Stimulated activated CD4-positive, alpha-beta T cell treated with anti-CD3 and anti-CD28 coated beads, Interleukin-1b, Interleukin-23, amount 100 ng/mL, for 1 hour (primary cell): ENCODE measurements at places on chromosomes 2 and 18.

GRCh38 chr2:201204655-201205514 lies 21.9 kb downstream of the CASP10 start:
- no peak for DNase-seq

- DNase-seq, result no peak
Observed at GRCh38 chr2:64367444-64368232, 86.3 kb upstream of the LGALSL start.

GRCh38 chr18:13548966-13549879 lies 177.1 kb downstream of the FAM210A start:
- no peak for DNase-seq

DNA sequence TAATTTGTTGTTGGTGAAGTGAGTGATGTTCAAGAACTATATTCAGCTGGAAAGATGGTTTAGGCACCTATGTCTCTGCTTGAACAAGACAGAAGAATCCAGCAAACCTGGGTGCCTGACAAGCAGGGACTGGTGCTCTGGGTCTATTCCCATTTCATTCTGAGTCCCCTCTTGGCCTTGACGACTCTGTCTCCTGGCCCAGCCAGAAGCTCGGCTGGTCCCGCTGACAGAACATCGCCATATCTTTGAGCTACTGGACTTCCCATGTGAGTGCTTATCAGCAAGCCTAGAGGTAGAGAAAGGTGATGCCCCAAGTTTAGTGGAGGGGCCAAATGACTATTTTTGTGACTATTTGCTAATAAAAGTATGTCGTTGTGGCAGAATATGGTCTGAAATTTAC lies 48.2 kb downstream of the SDC1 start:
- DNase-seq, result no peak

DNA sequence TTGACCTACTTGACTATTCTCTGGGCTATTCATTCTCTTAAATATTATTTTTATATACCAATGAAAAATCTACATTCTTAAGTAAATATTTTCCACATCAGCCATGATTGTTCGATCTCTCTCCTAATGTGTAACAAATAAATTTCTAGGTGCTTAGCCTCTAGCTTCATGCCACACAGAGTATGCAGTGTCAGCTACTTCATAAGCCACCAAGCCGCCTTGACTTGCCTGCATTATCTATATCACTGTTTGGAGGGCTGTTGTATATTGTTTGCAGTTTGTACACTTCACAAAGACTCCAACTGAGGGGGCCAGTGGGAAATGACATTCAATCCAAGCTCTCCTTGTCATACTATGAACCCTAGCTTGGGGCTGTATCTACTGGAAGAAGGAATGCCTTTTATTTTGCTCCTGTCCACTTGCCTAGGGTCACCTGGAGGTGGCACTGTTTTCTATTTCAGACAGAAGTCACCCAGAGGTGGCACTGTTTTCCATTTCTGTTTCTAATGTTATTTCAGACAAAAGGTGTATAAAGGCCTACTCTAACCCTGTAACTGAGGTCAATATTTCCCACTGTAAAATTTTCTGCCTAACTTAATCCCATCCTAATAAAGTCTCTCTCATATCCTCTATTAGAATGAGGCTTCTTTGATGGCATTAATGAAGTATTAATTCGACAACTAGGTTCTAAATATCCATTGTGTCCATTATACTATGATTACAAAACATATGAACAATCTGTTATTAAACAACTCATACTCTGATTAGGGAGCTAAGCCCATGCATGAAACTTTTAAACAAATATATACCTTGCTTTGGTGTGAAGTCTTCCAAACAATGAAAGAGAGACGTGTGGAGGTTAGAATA lies 36.4 kb downstream of the COL5A2 start:
- DNase-seq, result no peak

GRCh38 chr18:9874728-9875127 lies 11.0 kb upstream of the TXNDC2 start:
- DNase-seq, result no peak

DNA sequence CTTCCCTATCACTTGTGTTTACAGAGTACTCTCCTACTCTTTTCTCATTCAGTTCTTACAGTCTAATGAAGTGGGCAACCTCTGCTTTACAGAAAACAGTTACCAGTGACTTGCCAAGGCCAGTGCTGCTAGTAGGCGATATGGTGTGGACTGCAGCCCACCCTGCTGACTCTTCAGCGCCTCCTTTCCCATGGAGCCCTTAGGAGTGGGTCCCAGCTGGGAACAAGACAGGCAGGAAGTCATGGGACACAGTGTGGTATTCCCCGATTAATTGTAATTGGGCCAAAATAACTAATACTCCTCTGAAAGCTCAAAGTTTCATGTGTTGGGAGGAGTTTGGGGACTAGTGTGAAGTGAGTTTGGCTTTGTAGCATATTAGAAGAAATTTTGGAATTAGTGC lies 120.1 kb upstream of the EML6 start:
- DNase-seq, result no peak

DNA sequence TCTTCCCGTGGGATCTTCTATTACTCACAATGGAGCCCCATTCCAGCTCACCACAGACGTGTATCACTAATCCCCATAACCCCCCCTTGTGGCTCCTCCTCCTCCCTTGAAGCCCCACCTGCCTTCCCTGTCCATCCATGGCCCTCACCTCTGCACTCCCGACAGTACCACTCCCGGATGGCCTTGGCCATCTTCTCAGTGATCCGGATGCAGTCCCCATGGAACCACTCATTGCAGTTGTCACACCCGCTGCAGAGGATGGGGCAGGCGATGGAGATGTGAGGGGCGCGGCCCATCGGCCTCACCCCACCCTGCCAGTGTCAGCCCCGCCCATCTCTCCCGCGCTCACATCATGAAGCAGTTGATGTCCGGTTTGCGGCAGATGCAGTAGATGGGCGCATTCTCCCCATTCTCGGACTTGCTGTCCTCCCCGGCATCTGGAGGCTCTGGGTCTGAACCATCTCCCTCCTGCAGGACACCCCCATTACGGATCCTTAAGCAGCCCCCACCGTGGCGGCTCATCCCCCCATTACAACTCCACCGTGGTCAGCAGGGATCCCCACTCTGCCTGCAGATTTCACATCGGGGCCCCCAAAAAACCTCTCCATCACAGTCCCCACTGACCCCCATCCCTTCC lies 983 bp downstream of the CXXC1 start:
- DNase-seq, result no peak
